ENCODE measurements at places on chromosomes 2 and 18.

- DNase-seq, result no peak
Observed at GRCh38 chr2:69269330-69269729, 117.7 kb downstream of the GFPT1 start.

DNA sequence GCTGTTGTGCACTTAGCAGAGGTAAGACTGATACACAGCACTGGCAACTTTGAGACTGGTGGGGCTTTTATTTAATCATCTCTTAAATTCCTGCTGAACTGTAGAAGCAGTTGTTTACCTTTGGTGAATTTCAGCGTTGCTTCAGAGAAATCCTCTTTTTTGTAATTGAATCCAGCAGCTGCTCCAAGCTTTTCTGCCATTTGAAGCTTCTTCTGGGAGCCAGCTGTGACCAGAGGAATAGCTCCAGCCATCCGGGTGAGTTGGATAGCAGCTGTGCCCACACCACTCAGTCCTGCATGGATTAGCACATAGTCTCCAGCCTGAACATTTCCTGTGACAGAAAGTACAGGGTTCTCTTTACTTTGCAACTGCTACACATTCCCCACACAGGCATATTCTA, 3.9 kb downstream of the TP53I3 start:
- DNase-seq, result no peak

- no peak for DNase-seq
Observed at GRCh38 chr2:109401370-109401769, 212.4 kb downstream of the SEPTIN10 start.

GRCh38 chr2:235894839-235895238, 273.3 kb downstream of the GBX2 start:
- DNase-seq, result peak; percentile 12

GRCh38 chr18:51867767-51868166, 472.2 kb upstream of the DCC start:
- DNase-seq, result peak; percentile 7

DNA sequence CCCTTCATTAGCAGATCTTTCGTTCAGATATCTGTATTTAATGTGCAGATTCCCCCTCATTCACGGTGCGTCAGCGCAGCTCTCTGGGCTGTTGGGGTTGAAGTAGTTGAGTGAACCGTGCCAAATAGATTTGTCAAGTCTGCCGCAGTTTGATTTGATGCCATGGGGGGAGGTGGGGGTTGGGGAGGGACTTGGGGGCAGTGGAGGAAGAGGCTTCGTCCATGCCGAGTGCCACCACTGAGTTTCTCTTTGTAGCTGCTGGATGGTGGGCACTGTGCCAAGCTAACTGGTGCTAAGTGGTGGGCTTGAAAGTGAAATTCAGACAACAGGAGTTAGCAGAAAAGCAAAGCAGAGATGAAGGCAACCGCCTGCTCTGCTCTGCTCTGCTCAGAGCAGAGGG, 47.9 kb downstream of the NRP2 start:
- DNase-seq, result no peak

DNA sequence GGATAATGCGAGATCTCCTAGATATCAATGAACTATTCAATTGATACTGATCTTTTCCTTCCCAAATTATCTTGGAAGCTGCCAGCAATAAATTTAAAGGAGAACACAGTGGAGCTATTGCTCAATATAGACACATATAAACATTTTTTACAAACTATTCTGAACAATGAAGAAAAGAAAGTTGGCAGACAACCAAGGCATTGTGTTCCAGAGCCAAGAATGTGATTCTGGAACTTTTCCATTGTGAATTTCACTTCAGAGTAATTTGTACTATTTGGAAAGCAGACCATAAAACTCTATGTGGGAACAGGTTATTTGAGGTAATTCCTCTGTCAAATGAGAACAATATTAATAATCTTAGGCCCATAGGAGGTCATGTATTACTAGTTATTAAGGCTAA, 588.2 kb downstream of the IRS1 start:
- peak; percentile 90 for DNase-seq

GRCh38 chr2:97732436-97733340, 19.3 kb downstream of the ZAP70 start:
- DNase-seq, result no peak

GRCh38 chr2:188399159-188399558, 107.5 kb downstream of the GULP1 start:
- DNase-seq, result peak; percentile 55

- peak; percentile 76 for DNase-seq
Observed at GRCh38 chr18:35005963-35006577, 35.1 kb upstream of the MAPRE2 start.

DNA sequence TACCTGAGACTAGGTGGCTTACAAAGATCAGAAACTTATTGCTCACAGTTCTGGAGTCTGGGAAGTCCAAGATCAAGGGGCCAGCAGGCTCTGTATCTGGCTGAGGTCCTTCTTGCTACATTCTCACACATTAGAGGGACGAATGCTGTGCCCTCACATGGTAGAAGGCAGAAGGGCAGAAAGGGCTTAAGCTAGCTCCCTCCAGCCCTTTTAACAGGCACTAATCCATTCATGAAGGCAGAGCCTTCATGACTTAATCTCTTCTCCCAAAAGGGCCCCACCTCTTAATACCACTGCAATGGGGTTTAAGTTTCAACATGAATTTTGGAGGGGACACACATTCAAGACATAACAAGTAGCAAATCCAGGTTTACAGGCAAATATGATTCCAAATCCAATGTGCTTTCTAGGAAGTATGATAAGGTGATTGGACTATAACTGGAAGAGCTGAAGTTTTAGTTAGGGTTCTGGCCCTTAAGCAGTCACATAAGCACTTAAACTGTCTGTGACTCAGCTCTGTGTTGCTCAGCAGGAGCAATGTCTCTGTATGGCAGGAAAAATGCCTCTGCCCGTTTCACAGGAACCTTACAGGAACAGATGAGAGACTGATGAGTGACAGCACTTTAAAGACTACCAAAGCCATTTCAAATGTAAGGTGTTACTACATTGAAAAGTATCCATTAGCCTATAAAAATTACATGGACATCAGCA, 119.6 kb upstream of the PTPRM start:
- no peak for DNase-seq

DNA sequence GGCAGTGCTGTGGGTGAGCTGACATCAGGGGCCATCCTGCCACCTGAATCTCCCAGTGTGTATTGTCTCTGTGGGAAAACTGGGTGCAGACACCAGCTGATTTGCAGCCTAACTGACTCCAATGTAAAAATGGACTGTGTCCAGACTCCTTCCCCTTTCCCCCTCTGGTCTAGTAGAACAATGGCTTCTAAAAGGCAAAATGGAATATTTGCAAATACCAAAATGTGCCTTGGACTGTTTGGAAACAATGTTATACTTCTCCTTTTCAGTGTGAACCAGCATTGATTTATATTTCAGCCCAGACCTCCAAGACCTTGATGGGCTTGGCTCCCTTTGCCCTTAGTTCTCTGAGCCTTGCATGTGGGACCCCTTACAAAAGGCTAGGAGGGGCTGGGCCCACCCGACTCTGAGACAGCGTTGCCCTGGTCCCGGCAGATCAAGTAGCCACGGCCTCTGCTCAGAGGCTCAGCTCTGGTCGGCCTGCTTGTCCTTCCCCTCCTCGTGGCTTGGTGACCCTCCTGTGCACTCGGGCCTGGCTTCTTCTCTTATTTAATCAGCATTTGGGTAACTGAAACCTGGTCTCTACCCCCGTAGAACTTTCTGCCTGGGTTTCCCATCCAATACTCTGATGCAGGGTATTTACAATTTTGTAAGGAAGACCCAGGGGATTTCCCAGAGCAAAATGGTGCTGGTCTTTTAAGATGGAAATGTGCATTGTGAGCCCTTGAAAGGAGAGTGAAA, 18.0 kb upstream of the ACKR3 start:
- no peak for DNase-seq

Data from fibroblast of mammary gland (primary cell).